ENCODE measurements at places on chromosomes 1 and 21.

DNA sequence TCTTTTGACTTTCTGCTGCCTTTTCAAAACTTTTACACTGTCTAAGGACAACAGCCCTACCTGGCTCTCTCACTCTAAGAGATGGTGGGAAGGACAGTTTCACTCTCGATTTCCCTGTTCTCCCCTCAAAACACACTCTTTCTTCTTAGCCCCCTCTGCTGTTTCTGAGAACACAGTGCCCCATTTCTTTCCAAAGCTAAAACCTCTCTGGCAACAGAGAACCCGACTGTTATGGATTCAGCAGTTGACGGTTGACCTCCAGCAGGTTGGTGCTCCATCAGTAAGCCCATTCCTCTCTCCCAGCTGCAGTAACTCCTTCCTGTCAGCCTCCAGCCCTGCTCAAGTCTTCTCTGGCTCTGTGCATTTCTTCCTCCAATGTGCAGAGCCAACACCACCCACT lies 88.2 kb upstream of the ABCD3 start:
- DNase-seq = no peak

DNA sequence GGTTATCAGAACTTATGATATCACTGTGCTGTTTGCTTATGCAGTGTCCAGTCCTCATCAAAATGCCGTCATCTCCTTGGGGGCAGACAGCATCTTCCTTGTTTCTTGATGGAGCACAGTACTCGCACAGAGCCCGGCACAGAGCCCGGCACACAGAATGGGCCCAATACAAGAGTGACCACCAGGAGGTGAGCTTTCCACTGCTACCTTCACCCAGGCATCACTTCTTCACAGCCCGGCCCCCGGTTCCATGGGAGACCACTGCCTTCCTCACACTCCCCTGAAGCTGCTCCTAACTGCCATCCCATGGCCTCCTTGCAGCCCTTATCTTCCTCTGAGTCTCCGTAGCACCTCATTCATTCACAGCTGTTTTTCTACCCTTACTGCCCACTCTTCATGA lies 94.0 kb downstream of the TNR start:
- DNase-seq = no peak

DNA sequence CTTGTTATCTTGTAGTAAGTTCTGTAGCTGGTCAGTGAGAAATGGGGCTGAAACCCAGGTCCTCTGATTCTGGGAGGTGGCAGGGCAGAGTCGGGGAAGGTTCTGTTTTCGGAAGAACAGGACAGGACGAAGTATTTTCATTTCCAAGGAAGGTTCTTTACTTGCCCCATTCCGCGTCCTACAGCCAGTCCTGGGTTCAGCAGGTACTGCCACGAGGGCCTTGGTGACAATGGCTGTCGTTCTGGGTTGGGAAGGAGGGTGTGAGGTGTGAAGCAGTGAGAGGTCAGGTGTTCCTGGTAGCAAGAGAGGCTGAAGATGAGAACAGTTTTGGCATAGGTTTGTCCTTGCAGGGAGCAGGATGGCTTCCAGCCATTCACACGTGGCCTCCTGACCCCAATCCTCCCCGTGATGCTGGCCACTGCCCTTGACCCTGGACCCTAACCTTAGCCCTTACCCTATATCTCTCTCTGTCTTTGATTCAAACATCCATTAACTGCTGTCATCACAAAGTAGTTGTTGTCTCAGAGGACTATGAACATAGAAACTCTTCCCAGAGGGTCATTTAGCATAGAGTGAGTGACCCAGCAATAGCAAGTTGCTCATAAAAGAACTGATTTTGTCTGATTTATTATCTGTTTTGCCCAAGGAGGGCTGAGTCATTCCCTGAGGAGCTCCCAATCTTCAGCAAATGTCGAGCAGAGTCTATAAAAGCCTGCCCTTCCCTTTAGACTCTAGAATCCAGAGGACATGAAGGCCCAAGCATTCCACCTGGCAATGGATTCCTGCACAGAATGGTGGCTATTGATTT lies 25.0 kb downstream of the VASH2 start:
- DNase-seq = no peak

DNA sequence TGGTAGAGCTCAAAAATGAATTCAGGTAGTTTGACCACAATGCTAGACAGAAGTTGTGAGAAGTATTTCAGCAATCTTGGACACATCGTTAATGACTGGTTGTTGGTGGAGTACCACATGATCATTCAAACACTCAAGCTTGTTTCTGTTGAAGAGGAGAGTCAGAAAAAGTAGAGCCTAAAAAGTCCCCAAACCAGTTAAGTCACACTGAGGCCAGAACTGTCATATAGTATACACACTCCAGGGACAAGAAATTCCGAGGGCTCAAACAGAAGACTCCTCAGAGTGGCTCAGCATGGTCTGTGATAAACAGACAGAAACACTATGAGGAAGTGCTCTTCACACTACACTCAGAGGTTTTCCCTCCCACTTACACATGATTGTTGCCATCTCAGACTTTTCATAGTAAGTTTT lies 5.8 kb downstream of the TRIM33 start:
- DNase-seq = no peak

All from CD8-positive, alpha-beta memory T cell (primary cell).